ENCODE measurements at places on chromosomes 7 and 10.

GRCh38 chr7:116762971-116763370 is 91.0 kb downstream of the MET start:
- DNase-seq, result no peak

- DNase-seq, result no peak
Observed at GRCh38 chr7:35729061-35729783, 34.3 kb upstream of the HERPUD2 start.

DNA sequence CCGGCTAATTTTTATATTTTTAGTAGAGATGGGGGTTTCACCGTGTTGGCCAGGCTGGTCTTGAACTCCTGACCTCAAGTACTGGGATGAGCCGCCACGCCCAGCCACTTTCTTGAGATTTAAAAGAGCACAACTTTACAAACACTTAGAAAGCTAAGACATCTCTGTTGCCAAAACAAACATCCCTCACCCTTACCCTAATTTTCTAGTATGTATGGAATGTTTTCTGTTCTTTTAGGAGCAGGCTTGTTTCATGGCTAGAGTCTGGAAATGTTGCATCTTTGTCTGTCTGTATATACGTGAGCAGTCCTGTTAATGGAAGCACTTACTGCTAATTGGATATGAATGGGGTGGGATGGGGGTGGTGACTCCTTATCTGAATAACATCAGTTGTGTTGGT is 2.9 kb downstream of the OLAH start:
- no peak for DNase-seq

DNA sequence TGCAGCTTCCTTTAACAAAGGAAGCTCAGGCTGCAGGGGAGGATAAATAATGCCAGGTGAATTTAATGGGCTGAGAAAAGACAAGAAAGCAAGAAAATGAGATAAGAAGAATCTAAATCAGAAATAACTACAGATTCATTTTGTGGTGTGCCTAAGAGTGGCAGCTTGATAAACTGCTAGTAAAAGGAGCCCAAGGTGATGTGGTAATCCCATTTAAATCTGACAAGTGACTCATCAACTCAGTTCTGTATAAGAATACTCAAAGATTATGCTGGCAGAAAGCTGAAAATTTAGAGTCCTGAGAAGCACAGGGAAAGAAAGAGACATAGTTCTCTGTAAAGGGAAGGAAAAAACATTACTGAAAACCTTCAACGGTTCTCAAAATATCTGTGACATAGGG is 109.4 kb upstream of the PDE1C start:
- DNase-seq, result no peak

DNA sequence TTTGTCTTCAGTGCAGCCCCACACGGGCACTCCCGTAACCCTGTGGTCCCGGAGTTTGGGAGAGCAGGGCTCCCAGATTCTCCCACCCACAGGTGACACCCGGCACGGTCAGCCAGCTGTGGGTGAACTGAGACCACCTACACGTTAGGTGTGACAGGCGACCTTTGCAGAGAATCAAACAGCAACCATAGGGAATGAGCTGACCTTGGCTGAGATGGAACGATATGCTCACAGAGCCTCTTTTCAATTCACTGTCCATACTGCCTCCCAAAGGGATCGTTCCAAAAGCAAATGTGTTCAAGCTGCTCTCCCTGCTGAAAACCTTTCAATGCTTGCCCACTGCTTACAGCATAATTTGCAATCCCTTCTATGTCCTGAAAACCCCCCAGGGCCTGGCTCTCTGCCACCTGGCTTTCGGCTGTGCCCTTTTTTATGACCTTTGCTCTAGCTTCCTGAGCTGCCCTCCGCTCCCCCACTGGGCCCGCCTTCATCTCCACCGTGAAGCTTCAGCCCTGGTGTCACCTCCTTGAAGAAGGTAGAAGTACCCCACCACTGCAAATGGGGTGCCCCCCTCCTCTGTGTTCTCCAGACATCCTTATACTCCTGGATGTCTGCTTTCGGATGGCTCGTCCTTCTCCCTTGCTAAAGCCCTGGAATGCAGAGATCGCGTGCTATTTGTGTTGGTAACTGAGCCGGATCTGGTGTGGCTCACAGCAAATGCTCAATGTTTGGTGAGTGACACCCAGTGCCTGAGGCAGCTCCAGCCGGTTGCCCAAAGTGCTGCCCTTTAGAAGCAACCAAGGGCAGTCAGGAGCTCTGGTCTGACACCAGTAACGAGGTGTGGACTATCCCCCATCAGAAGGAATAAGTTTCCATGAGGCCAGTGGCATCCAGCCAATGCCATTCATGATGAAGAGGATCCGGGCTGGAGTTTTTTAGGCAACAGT is 90.4 kb downstream of the KIAA1549 start:
- DNase-seq, result no peak

DNA sequence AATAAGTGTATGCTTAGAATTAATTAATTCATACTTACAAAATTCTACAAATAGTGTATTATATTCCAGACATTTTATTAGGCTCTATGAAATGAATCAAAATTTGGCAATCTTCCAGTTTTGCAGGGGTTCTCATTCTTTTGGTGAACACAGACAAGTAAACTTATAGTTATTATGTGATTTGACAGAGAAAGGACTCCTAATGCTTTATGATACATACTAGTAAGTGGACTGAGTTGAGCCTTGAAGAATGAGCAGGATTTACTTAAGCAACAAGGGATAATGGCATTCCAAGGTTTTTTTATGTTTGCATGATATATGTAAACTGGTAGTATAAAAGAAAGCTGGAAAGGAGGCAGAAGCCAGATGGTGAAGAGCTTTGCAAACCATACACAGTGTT is 145.7 kb upstream of the FERD3L start:
- DNase-seq, result no peak

- DNase-seq, result no peak
Observed at GRCh38 chr7:76302347-76303201, at the start of gene HSPB1. Gene HSPB1 (plus strand): TSS chr7:76302673. CDS start chr7:76302713, 40 bp downstream.

DNA sequence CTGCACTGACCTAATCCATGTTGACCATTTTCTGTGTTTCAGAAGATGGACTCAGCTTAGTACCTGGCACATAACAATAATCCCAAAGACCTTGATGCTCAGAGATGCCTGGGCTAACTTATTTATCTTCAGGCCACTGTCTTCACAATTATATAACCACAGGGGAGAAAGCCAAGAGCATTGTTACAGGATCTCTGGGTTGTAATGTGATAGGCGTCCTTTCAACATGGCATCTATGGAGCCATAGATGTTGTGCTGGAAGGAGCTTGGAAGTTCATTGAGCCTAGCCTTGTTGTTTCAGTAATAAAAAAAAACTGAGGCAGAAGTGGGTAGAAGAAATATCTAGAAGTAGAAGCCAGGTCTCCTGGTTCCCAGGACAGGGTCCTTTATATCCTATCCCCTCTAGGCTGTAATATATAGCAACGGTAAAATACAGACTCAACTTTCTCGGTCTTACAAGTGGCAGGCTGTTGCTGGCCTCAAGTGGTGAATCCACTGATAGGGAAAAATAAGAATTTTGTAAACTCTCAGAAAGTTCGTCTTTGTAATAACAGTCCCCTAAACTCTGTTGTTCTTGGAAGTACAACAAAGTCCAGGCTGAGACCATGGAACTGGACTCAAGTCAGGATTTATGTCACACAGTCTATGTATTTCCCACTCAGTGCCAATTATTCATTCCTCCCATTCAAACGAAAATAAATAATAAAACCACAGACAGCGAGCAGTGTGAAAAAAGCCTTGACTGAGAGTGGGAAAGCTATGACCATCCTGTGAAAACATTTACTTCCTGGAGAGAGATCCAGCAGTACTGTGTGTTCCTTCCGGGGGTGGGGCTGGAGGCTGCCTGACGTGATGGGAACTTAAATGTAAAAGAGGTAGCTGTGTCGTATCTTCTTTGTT is 277.6 kb downstream of the REEP3 start:
- DNase-seq, result no peak

DNA sequence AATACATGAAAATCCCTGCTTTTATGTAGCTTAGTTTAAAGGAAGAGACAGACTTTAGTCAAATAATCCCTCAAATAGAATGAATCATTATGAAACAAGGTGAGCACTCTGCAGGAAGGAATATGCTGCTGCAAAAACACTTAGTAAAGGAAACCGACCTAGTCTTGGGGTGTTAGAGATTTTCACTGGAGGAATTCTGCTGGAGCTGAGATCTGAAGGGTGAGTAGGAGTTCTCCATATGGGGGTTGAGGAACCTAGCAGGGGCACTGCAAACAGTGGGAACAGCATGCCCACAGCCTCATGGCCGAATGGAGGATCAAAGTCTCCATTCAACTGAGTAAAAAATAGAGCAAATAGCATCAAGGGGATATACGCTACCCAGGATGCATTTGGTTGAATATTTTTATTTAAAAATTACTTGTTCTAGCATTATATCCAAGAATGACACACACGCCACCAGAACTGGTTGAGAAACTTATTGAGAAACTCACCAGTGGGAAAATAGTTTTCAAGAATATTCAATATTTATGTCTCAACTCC is 3.5 kb downstream of the ITIH2 start:
- no peak for DNase-seq

- no peak for DNase-seq
Observed at GRCh38 chr7:82805527-82805960, 357.1 kb downstream of the PCLO start.

- no peak for DNase-seq
Observed at GRCh38 chr7:16963044-16963443, 81.3 kb upstream of the AGR3 start.

DNA sequence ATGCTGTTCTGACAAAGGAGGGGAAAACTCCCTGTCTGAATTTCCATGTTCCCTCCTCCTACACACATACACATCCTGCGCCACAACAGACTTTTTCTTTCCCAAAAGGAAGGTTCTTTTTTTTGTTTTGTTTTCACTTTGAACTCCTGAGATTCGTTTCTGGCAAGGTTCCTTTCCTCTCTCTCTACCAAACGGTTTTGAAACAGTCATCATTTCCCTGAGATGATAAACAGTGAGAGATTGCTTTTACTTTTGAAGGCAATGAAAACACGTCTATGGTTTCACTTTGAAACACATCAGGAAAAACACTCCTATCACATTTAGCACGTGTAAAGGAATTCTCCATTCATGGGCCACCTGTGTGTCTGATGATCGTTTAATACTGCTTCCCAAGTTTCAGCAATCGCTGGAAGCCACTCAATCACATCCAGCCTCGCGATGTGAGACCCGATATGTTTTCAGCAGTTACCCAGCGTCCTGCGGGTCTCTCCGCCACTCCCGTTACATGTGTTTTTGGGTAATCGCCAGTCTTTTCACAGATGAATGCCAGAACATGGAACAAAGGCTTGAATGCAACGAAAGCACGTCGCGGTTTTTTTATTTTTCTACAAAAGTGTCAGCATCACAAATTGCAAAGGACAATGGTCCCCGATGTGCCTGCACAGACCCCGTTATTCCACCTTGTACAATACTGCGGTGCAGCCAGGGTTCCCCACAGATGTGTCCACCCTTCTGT is 62.8 kb upstream of the CUX1 start:
- no peak for DNase-seq

GRCh38 chr10:127587668-127588365 is 38.7 kb downstream of the NPS start:
- no peak for DNase-seq

DNA sequence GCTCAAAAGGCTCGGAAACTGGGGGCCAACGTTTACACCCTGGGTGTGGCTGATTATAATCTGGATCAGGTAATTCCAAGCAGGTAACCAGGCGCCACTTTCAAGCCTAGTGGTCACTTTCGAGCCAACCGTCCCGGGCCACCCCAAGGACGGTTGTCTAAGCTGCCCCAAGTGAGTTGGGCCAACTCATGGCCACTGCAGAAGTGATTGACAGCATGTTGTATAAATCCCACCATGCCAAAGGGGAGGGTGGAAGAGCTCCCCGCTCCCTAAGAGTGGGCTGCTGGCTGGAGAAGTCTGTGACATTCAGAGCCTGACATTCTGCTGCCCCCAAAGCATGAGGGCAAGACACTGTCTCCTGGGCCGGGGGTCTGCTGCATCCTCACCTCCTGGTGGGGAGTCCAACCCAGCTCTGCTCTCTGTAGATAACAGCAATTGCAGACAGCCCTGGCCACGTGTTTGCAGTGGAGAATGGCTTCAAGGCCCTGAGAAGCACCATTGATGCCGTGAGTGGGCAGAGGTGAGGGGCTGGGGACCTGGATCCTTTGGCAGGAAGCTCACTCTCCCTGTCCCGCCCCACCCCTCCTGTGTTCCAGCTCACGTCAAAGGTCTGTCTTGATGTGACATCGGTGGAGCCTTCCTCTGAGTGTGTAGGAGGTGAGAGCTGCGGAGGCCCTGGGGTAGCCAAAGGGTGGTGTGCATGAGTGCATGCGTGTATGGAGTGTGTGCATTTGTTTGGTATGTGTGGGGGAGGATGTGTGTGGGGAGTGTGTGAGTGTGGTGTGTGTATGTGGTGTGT is 10.8 kb downstream of the ANTXRL start:
- DNase-seq, result no peak

DNA sequence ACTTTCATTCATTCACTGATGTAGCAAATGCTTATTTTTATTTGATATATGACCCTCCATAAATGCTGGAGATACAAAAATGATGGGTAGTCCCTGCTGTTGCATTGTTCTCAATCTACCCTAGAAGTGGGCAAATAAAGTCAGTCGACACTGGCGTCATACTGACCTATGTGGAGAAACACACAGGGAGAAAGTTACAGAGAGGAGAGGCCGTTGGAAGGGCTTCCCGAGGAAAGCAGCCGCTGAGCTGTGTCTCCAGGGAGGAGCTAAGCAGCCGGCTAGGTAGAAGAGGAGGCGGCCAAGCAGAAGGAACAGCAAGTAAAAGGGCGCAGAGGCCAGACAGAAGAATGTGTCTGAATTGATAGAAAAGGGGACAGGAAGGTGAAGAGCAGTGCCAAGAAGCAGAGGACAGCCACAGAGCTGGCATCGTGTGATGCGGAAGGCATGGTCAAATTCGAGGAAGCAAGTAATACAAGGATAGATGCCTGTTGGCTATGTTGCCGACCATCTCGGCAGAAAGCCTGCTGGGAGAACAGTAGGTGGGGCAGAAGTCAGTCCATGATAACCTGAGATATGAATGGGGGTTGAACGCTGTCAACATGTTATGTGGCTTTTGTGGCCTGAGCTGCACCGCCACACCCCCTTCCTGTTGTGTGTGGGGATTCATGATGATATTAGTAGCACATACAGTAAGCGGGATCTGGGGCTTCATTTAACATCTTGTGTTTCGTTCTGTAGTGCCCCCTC is 25.9 kb downstream of the ST8SIA6 start:
- DNase-seq, result peak; percentile 95

GRCh38 chr10:131186547-131187253 is 124.8 kb downstream of the TCERG1L start:
- DNase-seq, result no peak

DNA sequence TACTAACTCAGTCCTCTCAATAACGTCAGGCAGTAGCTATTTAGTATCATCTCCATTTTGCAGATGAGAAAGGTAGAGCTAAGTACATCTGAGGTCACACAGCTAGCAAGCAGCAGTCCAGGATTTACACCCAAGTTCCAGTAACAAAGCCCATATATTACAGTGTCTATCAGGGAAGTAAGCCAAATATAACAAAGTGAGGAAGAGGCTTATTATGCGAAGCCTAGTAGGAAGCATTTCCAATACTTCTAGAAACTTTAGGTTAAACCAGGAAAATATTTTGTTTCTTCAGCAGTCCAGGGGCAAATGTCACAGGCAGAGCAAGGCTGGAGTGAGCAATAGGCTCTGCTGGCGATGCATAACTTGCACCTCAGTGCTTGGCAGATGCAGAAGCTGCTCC is 53.9 kb downstream of the NOC3L start:
- no peak for DNase-seq

All from CMK (cell line).